ENCODE measurements at places on chromosomes 1 and 21.
A peak's percentile ranks its signal among the peaks of the same experiment; 100 is the strongest.

DNA sequence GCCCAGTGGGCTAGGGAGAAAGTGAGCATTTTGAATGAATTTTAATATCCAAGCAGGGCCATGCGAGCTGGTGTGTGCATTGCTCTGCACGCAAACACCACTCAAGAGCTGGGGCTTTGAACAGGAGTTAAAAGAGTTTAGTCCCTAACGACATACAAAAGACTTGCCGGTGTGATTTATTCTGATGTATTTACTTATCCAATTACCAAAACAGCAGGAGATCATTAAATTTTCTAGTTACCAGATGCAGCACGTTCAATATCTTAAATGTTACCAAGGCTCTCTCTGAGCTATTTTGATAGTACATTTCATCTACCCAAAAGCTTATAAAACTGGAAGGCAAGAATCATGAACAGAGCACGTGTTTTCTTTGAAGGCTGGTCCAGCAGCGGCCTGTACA lies 30.0 kb upstream of the DMRTA2 start:
- DNase-seq = no peak

- DNase-seq = no peak
Measured at GRCh38 chr1:78856096-78856495, 150.4 kb downstream of the ADGRL4 start.

- DNase-seq = no peak
Measured at GRCh38 chr1:30188999-30189398, 534.4 kb downstream of the MATN1 start.

- peak; percentile 77 for DNase-seq
Measured at GRCh38 chr1:45266151-45266801, 59.9 kb upstream of the ZSWIM5 start.

- no peak for DNase-seq
Measured at GRCh38 chr1:18527921-18528320, 47.2 kb downstream of the KLHDC7A start.

DNA sequence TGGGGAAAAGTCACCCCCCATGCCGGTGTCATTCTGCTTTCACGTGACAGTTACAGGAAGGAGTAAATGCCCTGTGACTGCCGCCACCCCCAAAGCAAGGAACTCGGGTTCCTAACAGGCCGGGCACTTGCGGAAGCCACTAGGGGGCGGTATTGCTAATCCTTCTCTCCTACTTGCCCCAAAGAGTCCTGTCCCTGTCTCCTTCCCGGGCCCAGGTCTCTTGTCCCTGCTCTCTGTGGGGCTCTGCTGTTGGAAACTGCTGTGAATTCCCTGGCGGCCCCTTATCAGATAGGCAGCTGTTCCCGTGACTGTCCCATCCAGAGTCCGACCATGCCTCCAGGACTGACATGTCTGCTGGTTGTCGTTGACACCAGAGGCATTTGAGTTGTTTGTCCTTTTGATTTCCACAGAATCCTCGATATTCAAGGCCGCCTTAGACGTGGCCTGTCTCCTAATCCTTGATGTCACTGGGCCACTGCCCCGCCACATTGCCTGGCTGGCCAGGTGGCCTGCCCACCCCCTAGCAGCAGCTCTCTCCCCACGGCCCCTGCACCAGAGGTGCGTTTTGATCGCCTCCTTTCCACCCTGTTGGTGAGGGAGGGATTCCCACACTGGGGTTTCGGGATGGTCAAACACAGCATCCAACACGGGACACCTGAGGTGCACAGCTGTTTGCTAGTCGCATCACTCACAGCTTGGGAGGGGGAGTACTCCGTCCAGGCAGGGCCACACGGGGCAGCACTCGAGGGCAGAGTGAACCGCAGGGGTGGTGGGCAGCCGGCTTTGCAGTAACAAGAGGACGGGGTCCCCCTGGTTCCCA lies 37.3 kb downstream of the CHAF1B start:
- peak; percentile 89 for DNase-seq

GRCh38 chr1:156082309-156083091 lies at the start of gene MEX3A:
Gene MEX3A (minus strand): TSS chr1:156082465. CDS start chr1:156081998, 467 bp downstream.
- peak; percentile 82 for DNase-seq

DNA sequence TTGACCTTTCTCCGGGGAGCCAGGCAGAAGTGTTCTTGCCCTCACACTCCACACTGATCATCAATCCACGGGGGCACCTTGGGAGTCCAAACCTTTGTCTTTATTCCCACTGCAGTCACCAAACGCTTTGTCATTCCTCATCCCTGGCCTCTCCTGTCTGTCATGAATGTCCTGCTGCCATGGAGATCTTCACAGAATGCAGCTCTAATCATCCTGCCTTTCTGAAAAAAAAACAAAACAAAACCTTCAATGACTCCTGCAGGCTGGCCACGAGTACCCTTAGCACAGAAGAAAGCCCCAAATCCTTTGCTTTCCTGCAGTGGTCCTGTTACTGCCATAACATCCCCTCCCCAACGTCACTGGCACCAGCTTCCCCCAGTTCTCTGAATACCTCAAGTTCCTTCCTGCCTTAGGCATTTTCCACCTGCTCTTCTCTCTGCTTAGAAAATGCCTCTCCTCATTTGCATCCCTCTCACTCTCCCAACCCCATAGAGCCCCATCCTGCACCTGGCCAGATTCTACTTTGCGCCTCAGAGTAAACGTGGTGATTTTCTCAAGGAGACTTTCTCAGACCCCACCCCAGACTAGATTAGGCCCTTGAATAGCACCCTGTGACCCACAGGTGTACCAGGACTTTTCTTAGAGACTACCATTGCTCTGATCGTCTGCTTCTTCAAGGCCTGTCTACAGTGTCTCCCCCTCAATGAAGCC lies 131.2 kb downstream of the AK5 start:
- DNase-seq = no peak
